ENCODE measurements at places on chromosomes 1 and 21.

DNA sequence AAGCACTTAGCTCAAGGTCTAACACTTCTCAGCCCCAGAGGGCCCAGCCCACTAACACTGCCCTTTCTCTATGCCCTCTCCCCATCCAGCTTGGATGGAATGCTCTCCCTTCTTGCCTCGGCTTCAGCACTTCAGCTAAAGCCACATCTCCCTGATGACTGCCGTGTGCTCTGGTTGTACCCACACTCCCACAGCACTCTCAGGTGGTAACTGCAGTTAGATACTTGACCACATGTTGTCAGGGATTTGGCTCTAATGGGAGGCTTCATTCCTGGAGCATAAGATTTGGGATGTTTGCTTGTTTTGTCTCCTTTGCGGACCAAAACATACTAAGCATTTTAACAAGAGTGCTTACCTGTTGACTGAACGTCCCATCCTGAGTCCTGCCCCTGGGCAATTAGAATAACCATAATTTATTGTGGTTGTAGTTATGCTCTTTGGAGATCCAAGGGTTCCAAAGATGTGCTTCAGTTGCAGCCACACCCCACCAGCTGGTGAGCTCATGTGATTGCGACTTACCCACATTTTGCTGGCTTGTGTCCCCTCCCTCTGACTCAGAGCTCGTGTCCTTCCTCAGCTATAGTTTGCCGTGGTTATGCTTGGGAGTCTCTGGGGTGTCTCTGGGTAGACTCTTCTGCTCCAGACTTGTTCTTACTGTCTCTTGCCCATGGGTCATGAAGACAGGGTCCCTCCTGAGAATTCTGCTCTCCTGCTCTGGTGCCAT, 7.7 kb upstream of the SLC26A9 start:
- no peaks in the 10 kb centered on the region for H3K4me1 ChIP-seq
- no peak overlapping the region for H3K4me3 ChIP-seq
- no peaks in the 10 kb centered on the region for H3K36me3 ChIP-seq
- H3K27ac ChIP-seq, result no peak overlapping the region

DNA sequence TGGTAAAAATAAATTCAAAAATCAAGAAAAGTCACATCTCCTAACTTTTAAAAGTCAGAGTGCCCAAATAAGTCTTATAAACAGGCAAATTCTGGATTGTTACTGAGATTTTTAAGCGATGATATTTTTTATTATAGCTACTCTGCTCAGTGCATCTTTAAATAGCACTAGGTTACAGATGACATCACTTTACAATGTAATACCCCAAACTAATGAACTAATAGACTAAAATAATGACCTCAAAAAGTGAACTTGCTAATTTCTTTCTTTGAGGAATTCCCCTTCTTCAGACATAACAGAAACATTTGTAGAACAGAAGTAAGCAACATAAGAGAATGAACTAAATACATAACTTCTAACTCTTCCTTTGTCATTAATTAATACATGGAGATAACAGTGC, 33.0 kb upstream of the ACTA1 start:
- H3K27ac ChIP-seq, result no peak overlapping the region
- no peak for DNase-seq
- H3K4me3 ChIP-seq, result no peak overlapping the region
- H3K27me3 ChIP-seq, result no peaks in the 10 kb centered on the region
- H3K4me1 ChIP-seq, result no peaks in the 10 kb centered on the region

GRCh38 chr1:210251680-210252490, 19.3 kb downstream of the SERTAD4 start:
- peak overlapping the region; percentile 91 for H3K27ac ChIP-seq
- no peaks in the 10 kb centered on the region for H3K36me3 ChIP-seq

- no peak overlapping the region for H3K4me3 ChIP-seq
- H3K36me3 ChIP-seq, result no peaks in the 10 kb centered on the region
- no peak overlapping the region for H3K27ac ChIP-seq
- peak; percentile 88 for DNase-seq
- peaks cover 7% of the 10 kb centered on the region for H3K4me1 ChIP-seq
Measured at GRCh38 chr1:156383023-156383422, 14.0 kb downstream of the RHBG start.

DNA sequence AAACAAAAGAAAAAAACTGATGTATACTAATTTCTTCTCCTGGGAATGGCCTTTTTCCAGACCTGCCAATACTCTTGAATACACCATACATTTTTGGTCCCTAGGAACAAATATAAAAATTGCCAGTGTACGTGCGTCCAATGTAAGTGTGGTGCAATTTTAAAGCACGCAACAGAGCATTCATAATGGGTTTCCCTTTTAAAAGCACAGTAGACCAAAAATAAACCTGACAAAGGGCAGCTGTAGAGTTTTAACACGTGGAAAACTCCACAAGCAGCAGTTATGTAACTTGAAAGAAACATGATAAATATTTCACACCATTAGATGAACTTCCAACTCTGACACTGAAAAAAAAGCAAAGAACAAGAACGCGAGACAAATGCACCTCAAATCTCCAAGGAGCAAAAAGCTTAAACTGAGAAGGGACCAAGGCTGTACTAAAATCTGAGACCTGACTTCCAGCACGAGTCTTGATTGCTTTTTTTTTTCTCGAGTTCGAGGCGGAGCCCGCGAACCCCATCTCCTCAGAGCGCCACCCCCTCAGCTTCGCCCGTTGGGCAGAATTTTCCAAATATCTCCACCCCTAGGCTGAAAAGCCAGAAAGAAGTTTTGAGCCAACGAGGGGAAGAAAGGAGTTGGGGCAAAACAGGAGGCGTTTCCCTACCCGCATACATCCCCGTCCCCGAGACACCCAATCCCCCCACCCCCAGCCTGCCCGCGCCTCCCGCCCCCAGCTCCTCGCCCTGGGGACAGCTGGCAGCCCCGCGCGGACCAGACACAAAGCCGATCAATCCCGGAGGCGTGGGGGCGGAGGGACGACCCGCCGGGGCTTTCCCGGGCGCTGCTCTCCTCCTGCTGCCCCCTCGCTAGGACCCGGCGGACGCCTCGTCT, at the start of gene JAM2:
Gene JAM2 (plus strand): TSS at position 599 of the 891 bp plus-strand sequence. CDS start 564 bp downstream, outside the sequence.
- DNase-seq, result peak; percentile 16
- H3K36me3 ChIP-seq, result no peaks in the 10 kb centered on the region
- H3K4me1 ChIP-seq, result no peaks in the 10 kb centered on the region
- peaks cover 2% of the 10 kb centered on the region for H3K27me3 ChIP-seq

DNA sequence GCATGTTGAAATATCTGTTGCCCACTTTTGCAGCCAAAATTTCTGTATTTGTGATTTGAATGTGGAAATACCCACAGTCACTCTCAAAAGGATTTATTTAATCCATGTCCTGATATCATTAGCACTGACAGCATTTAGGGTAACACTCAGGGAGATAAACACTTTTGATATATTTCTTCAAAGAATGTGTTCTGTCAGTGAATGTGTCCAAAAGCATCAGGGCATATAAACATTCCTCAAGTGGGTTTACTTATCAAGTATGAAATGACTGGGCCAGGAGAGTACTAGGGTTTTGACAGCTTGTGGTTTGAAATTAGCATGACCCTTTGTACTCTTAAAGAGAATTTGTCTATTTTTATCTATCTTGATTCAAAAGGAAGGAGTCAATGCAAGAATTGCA, 1302.1 kb upstream of the ADGRL2 start:
- no peaks in the 10 kb centered on the region for H3K27me3 ChIP-seq
- H3K4me3 ChIP-seq, result no peak overlapping the region
- H3K4me1 ChIP-seq, result no peaks in the 10 kb centered on the region
- no peak overlapping the region for H3K27ac ChIP-seq
- DNase-seq, result no peak
- no peaks in the 10 kb centered on the region for H3K36me3 ChIP-seq

DNA sequence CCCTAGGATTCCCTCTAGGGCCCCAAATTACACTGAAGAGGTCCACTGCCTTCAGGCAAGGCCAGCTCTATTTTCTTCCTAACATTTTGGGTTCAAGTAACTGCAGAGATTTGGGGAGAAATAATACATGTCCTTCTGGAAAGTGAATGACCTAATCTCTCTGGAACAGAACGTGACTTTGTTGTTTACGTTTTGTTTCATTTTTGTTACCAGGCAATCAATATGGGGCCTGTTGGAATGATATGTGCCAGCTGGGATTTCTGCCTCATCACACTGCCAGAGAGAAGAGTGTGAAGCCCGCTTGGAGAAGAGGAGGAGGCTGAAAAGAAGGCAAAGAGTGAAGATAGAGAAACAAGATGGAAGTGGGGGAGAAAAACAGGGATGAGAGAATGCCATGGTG, 116.7 kb downstream of the FASLG start:
- H3K36me3 ChIP-seq, result no peaks in the 10 kb centered on the region
- no peak for DNase-seq
- no peak overlapping the region for H3K4me3 ChIP-seq

DNA sequence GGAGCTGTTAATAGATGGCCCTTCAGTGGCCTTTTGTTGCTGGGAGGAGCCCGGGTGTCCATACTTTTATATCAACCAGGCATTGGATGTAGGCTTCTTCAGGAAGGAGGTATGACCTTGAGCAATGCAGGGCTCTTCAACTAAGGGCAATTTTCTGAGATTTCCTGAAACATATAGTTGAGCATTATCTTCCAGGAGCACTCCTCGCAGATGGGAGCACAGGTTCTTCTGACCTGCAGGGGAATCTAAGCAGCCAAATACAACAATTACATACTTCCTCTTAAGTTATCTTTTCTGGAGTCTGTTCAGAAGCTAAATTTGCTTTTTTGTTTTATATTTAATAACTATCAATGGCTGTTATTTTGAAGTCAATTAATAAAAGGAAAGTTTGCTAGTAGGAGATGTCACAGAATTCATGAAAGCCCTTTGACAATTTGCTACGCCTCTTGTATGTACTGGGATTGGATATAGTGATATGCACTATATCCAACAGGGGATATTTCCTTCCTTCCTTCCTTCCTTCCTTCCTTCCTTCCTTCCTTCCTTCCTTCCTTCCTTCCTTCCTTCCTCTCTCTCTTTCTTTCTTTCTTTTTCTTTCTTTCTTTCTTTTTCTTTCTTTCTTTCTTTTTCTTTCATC, 422.6 kb upstream of the NEGR1 start:
- no peak overlapping the region for H3K27ac ChIP-seq
- H3K4me1 ChIP-seq, result no peaks in the 10 kb centered on the region
- no peaks in the 10 kb centered on the region for H3K36me3 ChIP-seq
- H3K4me3 ChIP-seq, result no peak overlapping the region
- no peak for DNase-seq

GRCh38 chr1:47765236-47765635, 231.9 kb downstream of the TRABD2B start:
- no peak overlapping the region for H3K27ac ChIP-seq
- no peaks in the 10 kb centered on the region for H3K27me3 ChIP-seq
- H3K4me1 ChIP-seq, result no peaks in the 10 kb centered on the region
- H3K36me3 ChIP-seq, result no peaks in the 10 kb centered on the region
- peak; percentile 75 for DNase-seq

DNA sequence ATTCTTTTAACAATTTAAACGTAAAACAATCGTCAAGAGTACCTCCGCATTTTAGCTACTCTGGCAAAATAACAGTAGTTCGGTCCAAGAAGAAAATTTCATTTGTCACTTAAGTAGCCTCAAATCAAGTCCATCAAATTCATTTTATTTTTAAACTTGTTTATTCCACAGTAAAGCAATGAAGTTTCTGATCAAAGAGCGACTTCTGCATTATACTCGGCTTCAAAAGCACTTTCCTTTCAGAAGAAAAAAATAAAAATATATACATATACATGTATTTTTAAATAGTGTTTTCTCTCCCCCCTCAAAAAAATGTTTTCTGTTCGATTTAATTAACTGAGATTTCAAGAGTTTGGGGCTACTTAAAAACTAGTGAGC, 115.0 kb downstream of the RERE start:
- H3K27me3 ChIP-seq, result no peaks in the 10 kb centered on the region
- peak overlapping the region; percentile 95 for H3K27ac ChIP-seq
- peaks cover 6% of the 10 kb centered on the region for H3K4me1 ChIP-seq

- H3K27me3 ChIP-seq, result no peaks in the 10 kb centered on the region
- no peak overlapping the region for H3K27ac ChIP-seq
- H3K4me1 ChIP-seq, result peaks cover 40% of the 10 kb centered on the region
- H3K36me3 ChIP-seq, result no peaks in the 10 kb centered on the region
- no peak overlapping the region for H3K4me3 ChIP-seq
Measured at GRCh38 chr1:225814381-225814780, 4.5 kb downstream of the EPHX1 start.

DNA sequence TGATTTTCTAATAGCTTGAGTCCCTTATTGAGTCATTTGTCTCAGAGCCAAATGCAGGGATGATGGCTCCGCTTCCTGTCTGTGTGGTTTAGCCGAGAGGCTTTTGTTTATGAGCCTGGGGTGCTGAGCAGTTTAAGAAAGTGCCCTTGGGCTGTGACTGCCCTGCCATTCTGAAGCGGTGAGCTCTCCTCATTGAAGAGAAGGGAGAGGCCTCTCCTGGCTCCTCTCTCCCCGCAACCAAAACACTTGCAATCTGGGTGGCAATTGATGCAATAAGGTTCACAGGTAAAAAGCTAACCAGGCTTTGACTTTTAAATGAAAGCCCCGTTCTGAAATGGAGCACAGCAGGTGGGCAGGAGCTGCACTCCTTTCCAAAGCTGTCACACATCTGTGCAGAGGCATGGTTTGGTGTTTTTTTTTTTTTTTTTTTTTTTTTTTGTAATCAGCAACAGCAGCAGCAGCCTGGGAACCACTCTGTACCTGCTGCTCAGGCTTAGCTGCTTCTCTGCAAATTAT, 403.7 kb downstream of the SIPA1L2 start:
- H3K27me3 ChIP-seq, result no peaks in the 10 kb centered on the region
- H3K4me1 ChIP-seq, result peaks cover 4% of the 10 kb centered on the region
- no peaks in the 10 kb centered on the region for H3K36me3 ChIP-seq
- H3K4me3 ChIP-seq, result no peak overlapping the region
- no peak overlapping the region for H3K27ac ChIP-seq

- no peak for DNase-seq
- no peak overlapping the region for H3K4me3 ChIP-seq
- H3K27ac ChIP-seq, result no peak overlapping the region
- no peaks in the 10 kb centered on the region for H3K36me3 ChIP-seq
Measured at GRCh38 chr1:61254634-61255357, 172.4 kb downstream of the NFIA start.

- H3K27ac ChIP-seq, result no peak overlapping the region
- DNase-seq, result no peak
- H3K4me1 ChIP-seq, result no peaks in the 10 kb centered on the region
- no peak overlapping the region for H3K4me3 ChIP-seq
- H3K27me3 ChIP-seq, result no peaks in the 10 kb centered on the region
- H3K36me3 ChIP-seq, result no peaks in the 10 kb centered on the region
Measured at GRCh38 chr1:170049176-170049800, 25.2 kb downstream of the KIFAP3 start.

DNA sequence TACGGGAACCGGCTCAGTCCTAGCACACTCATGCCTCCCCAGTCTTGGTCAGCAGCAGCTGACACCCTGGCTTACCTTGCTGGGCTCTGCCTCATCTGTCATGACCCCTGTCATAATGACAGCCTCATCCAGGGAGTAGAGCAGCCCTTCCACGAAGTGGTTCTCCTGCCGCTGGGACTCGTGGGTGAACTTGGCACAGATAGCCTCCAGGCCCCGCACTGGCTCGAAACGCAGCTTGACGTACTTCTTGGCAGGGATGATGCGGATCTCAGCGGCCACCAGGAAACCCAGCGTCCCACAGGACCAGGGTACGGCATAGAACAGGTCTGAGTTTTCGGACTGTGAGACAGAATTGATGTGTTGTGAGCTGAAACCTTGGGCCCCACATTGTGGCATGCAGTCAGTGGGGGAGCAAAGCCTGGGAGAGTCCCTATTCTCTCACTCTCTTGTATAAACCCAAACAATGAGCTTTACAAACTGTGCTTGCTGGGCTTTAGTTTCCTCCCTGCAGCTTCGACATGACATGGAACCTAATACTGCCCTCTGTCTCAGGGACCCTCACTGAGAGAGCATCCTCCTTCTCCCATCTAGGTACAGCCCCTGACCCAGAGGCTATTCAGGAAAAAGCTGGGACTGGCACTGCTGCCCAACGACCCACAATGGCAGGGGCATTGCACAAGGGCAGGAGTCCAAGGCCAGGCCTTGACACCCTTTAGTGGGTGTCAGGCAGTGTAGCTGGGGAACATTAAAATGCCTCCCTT, 15.5 kb downstream of the DHCR24 start:
- H3K4me1 ChIP-seq, result no peaks in the 10 kb centered on the region
- peaks cover 57% of the 10 kb centered on the region for H3K36me3 ChIP-seq
- no peak overlapping the region for H3K4me3 ChIP-seq

Measured in mesendoderm (in vitro differentiated cells).